Mesenteric fat pad (tissue), 1 donor: ENCODE measurements at places on chromosomes 12 and 14. TPM values are rescaled to one million over a fixed set of nuclear protein-coding genes. Genes with fewer than 3 reads are reported as not detected.
A peak's percentile ranks its signal among the peaks of the same experiment; 100 is the strongest.

DNA sequence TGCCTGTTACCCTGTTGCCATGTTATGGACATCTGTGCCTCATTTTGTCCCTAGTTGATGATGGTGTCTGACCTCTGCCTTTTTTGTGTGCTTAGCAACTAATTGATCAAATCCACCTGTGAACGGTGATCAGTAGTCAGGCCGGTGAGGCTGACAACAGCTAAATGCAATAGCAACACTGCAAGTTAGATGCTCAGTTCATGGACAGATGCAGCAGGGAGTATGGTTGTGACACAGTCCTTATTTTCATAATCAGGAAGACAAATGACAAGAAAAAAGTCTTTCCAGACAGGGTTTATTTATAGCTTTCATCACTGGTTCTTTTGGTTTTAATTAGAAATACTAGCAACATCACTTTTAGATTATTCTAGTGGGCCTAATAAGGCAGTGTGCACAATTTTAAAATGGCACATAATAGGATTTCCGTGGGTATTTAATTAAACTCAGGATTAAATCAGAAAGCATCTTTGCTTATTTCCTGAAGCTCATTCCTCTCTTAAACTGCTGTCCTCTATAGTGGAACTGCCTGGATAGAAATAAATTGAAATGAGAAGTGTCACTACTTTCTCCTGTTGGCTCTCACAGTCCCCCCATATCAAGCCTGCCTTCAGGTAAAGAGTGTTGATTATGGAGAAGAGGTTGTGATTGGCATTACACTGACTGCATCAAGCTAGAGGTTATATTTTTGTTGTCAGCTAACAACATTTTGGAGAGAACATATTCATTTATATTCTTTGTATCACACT is 281.1 kb upstream of the NAV3 start:
- DNase-seq: no peak

DNA sequence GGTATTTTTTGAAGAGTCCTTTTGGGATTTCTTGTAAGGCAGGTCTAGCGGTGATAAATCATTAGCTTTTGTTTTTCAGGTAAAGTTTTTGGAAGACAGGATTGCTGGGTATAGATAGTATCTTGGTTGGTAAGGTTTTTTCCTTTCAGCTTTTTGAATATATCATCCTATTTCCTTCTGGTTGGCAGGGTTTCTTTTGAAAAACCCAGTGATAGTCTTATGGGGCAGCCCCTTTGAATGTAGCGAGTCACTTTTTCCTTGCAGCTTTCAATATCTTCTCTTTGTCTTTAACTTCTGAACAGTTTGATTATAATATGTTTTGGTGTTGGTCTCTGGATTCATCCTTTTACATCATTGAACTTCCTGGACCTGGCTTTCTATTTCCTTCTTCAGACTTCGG is 20.2 kb downstream of the TMX1 start:
- DNase-seq: no peak

GRCh38 chr14:69715725-69716477 is 51.0 kb upstream of the SRSF5 start:
- DNase-seq: no peak

DNA sequence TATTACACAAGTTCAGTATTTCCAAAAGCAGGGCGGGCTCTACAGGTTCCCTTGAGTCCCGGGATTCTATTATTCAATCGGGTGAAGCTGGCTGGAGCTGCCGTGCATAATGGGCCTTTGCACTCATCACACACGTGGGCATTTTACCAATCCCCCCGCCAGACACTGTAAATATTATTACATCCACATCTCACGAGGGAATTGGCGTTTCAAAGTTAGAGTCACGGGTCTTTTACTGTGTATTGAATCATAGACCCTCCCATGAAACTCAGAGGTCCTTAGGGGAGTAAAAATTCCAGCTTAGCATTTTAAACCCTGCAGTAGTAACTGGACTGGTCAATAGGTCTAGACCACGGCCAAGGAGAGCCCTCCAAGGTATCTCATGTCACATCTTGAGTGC is 70.3 kb downstream of the MAP1LC3B2 start:
- no peak for DNase-seq

DNA sequence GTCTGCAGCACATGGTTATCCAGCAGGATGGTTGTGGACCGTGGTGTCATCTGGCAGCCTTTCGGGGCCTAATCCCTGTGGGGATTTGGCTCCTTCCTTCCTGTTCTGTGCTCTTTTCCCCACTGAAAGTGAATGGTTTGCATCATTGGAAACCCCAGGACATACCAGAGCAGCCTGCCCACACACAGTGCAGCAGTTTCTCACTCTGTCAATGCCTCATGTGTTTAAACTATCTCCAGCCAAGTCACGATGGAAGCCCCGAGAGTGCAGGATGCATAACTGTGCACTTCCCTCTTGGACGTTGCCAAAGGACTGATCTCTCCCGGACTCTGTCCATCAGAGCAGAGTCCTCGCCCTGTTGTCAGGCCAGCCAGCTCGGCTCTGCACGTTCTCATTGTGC is 29.0 kb upstream of the AMN start:
- peak; percentile 85 for DNase-seq

GRCh38 chr12:106214571-106214970 is 33.2 kb downstream of the CKAP4 start:
- no peak for DNase-seq

DNA sequence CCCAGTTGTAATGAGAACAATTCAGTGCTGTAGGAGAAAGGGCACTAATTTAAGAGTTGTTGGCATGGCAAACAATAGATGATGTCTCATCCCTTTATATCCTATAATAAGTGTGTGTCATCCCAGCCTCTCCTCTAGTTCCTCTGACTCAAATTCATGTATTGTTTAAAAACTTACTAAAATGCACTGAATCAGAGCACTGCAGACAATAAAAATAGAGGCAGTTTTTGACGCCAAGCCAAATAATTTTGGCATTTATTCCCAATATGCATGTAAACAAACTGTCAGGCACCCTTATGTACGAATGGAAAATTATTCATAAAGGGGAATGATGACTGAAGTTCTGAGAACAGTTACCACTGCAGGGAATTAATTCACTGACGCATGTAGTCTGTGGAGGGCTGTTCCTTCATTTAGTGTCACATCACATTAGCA is 57.9 kb upstream of the TMX1 start:
- no peak for DNase-seq

GUCY2C gene
- not detected for total RNA-seq

MFAP5 gene
- 147 TPM for total RNA-seq

MYF5 gene
- not detected for total RNA-seq

KIF26A gene
- 3.2 TPM for total RNA-seq

SVOP gene
- not detected for total RNA-seq
